ENCODE measurements at places on chromosomes 3 and 15. TPM values are rescaled to one million over a fixed set of nuclear protein-coding genes. Genes with fewer than 3 reads are reported as not detected.

DNA sequence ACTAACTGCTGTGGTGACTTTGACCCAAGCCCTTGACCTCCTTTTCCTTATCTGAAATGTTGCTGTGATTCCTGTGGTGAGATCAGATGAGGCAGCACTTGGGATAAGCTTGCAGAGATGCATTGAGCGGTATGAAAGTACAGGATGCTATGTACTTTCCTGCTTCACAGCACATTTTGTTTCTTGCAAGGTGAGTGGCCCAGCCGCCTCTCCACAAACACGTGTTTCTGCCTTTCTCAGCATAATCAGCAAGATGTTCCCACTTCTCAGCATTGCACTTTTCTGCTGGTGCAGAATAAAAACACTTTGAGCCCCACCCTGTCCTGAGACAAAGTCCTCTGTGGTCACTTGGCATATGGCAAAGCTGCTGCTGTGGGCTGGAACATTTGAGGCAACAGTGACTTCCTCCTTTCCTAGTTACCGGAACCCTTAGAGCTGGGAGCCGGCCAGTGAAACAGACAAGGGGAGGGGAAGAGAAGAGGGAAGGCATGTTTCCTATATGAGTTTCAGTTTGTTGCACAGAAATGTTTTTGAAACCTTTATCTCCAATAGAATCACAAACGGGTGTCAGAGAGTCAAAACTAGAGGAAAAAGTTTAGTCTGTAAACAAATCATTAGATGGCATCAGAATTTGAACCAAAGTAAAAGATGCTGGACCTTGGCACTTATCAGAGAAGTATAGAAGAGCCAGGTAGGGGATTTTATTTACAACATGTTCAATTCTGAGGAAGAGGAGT is 5.0 kb downstream of the NUDT16 start:
- DNase-seq: peak; percentile 69

GRCh38 chr15:57149196-57149595 is 227.1 kb upstream of the CGNL1 start:
- DNase-seq: no peak

DNA sequence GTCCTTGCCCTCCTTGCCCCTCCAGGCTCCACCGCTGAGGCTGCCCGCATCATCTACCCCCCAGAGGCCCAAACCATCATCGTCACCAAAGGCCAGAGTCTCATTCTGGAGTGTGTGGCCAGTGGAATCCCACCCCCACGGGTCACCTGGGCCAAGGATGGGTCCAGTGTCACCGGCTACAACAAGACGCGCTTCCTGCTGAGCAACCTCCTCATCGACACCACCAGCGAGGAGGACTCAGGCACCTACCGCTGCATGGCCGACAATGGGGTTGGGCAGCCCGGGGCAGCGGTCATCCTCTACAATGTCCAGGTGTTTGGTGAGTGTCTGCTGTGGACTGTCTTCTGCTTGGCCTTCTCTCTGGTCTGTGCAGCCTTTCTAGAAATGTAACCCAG is 61.0 kb downstream of the BOC start:
- DNase-seq: no peak

GRCh38 chr3:18454766-18455165 is 29.6 kb upstream of the SATB1 start:
- DNase-seq: no peak

DNA sequence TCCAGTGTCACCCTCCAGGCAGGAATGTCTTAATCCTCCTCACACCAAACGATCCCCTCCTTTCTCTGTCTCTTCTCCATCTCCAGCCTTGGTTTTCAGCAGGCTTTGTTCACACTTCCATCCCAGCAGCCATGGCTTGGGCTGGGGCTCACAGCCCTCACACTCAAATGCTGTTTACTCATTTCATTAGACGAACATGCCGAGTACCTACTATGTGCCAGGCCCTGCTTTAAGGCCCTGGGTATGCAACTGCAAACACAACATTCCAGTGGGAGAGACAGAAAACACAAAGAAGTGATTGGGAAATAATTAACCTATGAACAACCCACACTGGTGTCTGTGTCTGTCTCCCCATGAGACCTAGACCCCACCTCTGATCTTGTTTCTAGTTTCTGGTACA is 43.9 kb downstream of the LYZL4 start:
- DNase-seq: no peak

GALNT15 gene
- 6.6 TPM for total RNA-seq
